ENCODE measurements at places on chromosomes 3 and 15.

DNA sequence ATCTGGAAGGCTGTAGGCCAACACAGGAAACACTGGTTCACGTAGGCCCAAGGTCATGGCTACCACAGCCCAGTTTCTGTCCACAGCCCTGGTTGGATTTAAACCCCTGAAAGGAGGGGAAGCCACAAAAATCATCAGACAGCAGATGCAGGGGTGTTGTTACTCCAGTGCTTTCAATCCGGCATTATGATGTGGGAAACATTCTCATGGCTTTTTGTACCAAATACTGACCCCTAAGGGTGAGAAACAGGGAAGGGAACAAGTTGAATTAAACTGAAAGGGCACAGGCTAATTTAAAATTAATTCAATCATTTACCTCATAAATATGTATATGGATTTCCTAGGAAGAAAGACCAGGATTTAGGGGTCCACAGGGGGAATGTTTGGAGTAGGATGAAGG, 375.6 kb downstream of the CTNNB1 start:
- no peak for DNase-seq

- no peak for DNase-seq
These were observed 34.8 kb downstream of the B3GALNT1 start for GRCh38 chr3:161070252-161070930.

- peak; percentile 8 for DNase-seq
These were observed 643 bp downstream of the CDAN1 start for GRCh38 chr15:42736178-42736792.

- DNase-seq, result no peak
These were observed 21.3 kb downstream of the GPR15 start for GRCh38 chr3:98553021-98553563.

DNA sequence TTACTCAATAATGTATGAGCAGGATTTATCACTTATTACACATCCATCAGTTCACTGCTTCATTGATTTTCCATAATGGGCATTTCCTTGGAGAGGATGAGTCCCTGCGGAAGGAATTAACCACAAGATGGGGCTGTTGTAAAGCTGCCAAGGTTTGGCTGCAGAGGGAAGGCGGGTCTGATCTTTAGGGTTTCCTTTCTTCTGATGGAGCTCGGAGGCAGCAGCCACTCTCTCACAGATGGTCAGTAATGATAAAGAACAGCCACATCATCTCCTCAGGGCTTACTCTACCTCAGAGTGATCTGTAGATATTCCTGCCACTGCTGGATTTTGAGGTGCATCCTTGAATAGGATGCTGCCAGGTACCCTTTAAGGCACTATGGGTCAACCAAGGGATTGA, 115.2 kb downstream of the USP13 start:
- no peak for DNase-seq

DNA sequence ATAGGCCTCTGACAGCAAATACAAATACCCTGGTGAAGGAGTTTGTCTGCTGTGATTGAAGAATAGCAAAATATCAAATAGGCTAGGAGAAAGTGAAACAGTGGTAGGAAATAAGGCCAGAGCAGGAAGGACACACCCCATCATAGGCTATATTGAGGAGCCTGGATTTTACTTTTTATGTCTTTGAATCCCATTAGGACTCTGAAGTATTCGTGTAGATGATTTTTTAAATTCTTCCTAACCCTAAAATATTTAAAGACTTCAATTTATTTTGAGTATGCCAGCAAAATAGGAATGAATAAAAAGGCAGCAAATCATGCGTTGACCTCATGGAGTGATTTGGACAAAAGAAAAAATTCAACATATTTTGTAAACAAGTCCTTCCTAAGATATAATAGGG, 562.8 kb downstream of the NAALADL2 start:
- DNase-seq, result no peak

DNA sequence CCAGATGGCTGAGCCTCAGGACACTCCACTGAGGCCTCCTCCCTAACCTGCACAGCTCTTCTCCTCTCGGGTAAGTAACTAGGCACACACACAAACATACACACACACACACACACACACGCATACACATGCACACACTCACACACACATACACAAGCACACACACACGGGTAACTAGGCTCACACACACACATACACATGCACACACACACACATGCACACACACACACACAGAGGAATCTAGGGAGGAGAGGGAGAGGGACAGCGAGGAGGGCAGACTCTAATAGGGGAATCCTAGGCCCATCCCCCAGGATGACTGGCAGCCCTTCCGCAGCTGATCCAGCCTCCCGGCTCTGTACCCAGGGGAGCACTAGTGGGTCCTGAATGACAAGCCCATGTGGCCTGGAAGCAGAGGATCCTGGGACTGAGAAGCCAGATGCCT, 177.4 kb upstream of the LINGO1 start:
- DNase-seq, result no peak

DNA sequence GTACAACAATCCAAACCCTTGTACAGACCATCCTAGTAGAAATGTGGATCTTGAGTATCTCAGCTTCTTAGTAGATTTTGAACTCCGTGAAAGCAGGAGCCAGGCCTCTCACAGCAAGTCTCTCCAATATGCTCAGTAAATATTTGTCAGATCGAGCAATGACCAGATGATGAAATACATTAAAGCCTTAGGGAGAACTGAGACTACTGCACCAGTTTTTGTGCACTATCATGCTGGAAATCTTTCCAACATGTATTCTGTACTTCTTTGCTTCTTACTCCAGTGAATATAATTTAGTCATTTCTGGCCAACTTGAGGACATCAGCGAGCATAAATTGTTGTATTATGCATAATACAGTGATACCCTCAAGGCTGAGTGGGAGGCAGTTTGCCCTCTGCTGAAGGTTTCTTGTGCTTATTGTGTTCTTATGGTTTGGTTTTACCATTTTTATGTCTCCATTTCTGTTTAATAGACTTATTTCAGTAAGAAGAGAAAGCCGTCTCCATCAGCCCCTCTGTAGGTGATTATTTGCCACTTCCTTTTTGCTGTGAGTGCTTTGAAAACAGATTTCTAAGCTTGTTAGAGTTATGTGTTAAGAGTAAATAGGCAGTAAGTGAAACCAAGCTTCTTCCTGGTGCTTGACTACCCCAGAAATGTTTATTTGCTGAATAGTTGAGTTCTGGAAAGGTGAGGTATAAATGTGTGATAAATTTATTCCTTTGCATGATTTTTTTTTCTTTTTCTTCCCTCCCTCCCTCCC, 147.1 kb downstream of the PGPEP1L start:
- no peak for DNase-seq

DNA sequence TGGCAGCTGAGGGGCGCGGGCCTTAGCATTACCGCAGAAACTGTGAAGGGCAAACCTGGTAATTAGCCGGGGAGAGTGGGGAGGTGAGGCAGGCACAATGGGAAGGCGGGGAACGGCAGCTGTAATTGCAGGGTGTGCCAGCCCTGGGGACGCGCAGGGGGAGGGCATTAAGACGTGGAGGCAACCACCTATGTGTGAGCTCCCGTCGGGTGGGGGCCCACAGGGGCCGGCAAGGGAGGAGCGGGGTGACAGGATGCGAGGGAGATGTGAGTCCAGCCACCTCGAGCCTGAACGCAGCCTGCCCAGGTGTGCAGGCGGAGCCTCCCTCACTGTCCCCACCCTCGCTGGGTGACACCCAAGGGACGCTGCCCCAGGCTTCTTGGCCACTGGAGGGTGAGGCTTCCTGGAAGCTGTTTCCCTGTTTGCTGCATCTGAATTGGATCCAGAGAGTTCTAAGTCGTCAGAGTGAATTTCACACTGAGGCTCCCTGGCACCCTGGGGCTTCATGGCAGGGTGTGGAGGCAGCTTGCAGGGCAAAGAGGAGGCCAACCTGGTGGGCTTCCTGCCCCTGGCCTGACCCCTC, 130.6 kb upstream of the MEF2A start:
- DNase-seq, result no peak

- no peak for DNase-seq
These were observed 46.1 kb downstream of the MYRIP start for GRCh38 chr3:39855517-39855916.

DNA sequence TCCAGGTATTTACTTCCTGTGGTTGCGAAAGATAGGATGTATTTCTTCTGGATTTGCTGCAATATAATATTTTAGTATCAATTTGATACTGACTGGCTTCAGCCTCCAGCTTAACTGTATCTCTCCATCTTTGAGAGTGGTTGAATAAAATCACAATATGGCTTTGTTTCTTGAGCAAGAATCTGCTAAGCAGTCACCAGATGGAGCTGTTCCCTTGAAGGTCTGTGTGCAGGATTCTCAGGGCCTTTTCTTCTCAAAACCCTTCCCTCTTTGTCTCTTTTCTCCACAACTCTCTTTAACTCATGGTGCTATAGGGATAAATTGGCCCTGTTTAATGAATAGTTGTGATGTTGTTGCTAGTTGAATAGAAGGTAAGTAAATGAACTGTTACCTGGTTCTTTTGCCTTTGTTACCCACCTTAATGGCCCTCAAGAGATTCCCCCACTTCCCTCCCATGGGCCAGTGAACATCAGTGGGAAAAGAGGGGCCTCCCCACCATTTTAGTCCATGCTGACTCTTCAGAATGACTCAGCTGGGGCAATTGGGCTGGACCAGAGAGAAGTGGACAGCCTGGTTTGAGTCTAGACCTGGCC, 34.8 kb upstream of the RAB6B start:
- no peak for DNase-seq

- no peak for DNase-seq
These were observed 228.5 kb downstream of the ARPP21 start for GRCh38 chr3:35867791-35868190.

DNA sequence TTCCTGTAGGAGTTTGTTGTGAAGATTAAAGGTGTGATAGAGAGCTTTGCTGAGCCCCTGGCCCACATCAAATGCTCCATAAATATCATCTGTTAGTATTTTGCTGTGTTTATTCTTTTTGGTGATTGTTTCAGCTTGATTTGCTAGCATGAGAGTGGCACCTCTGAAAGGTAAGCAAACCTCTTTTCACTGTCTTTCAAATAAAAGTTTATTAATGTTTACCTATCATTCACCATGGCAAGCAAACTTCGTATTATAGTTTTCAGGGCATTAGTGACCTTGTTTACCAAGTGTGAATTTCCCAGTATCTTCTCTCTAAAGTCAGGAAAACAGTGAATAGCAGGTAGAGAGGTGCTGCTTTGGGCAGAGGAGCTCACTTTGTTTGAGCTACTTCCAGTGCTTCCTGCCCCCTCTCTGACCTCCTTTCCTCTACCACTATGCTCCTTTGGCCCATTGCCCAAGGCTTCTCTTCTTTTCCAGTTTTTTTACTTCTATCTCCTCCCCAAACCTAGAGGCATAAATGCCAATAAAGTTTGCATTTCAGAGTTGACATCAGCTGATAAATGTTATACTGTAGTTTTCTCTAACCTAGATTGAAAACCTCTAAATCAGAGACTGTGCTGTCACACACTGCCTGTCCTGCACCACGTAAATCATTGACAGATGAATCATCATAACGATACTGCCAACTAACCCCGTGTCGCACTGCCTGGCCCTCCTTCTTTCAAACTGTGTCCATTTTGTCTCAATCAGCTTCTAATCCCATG, 569.0 kb downstream of the TUSC7 start:
- no peak for DNase-seq

DNA sequence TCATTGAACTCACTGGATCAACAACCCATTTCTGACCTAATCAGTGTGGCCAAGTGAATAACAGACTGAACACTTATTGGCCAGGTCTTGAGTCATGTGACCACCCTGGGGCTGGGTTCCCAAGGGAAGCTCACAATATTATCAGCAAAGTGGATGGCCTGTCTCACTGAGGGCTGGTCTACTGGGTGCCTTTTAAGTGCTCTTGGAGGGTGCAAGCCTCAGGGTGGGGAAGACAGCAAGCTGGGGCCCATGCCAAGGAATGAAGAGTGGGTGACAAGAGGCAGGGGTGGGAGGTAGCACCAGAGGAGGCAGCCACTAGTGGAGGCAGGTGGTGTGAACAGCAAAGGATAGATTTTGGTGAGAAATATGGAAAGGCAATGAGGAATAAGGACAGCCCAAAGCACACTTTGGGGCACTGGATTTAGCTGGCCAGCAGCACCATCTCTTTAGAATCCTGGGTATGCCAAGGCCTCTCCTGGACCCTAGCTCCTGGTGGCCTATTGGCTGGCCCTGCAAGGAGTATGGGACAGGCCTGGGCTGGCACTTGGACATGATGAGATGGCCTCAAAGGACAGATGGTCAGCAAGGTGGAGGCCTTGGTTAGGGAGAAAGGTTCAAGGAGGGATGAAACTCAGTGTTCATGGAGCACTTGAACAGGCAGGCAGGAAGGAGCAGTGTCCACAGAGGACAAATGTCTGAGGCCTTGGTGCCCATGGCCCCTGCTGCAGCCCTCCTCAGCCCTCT, 34.2 kb downstream of the HMCES start:
- DNase-seq, result no peak

DNA sequence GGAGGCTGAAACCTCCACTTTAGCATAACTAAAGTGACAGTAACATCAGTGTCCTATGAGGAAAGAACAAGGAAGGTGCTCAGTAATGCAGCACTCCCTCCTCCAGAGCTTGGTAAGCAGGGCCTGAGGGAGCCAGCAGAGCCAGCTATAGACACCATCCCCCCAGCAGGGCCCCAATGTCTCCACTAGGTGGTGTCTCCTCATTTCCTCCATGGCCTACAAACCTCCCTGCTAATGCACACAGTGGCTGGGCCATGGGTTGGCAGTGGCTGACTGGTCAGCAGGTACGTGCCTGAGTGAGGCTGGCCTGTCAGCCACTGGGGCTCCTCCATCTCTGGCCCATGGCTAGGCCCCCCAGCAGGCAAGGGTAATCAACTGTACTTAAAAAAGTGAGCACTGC, 13.6 kb downstream of the MRPS25 start:
- peak; percentile 26 for DNase-seq

DNA sequence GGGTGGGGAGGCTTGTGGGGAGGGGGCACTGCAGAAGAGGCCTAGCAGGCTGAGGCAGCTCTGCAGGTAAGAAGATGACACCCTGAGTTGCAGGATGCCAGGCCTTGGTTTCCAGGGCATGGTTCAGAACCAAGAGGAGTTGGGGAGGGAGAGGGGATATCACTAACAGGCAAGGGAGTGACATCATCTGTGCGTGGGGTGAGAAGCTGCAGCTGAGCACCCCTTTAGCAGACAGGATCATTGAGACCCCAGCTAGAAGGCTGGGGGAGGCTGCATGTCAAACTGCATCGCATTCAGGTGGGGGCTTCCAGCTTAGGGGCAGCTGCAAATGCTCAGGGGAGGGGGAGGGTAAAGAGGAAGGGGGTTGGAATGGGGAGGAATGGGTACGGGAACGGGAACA, 23.0 kb downstream of the CACNA2D2 start:
- DNase-seq, result no peak

GRCh38 chr15:40968290-40969085, 15.2 kb downstream of the CHAC1 start:
- DNase-seq, result no peak

DNA sequence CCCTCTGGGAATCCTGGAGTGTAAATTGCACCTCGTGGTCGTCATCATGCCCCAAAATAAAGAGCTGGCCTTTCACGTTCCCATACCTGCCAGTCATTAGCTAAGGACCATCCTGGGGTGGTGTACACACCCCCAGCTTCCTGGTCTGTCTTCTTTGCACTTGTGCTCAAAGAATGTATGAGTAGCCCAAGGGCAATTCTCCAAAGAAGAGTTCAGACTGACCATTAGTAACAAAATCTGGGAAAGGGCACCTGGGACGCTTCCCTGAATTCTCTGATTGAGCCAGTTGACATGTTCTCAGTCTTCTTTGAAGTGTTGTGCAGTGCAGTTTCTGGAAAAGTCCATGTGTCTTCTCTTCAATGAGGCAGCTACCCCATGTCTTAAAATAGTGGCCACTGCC, 34.8 kb downstream of the FAM3D start:
- DNase-seq, result no peak

- DNase-seq, result no peak
These were observed 74.7 kb downstream of the CYP19A1 start for GRCh38 chr15:51263726-51264125.
